ENCODE measurements at places on chromosomes 12 and 14. TPM values are rescaled to one million over a fixed set of nuclear protein-coding genes. Genes with fewer than 3 reads are reported as not detected.

DNA sequence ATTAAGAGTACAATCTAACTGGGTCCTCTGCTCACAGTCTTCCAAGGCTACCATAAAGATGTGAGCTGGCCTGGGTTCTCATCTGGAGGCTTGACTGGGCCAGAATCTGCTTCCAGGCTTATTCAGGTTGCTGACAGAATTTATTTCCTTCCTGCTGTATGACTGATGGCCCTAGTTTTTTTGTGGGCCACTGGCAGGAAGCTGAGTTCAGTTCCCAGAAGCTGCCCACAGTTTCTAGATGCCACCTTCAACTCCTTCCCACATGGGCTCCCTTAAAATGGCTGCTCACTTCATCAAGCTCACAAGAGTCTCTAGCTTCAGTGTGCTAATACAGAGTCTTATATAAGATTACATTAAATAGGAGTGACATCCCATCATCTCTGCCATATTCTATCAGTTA lies 121.7 kb upstream of the CAND1 start:
- no peaks in the 10 kb centered on the region for H3K36me3 ChIP-seq
- H3K4me3 ChIP-seq, result no peak overlapping the region
- H3K4me1 ChIP-seq, result no peaks in the 10 kb centered on the region
- H3K27me3 ChIP-seq, result no peaks in the 10 kb centered on the region
- DNase-seq, result no peak
- no peak overlapping the region for H3K27ac ChIP-seq

DNA sequence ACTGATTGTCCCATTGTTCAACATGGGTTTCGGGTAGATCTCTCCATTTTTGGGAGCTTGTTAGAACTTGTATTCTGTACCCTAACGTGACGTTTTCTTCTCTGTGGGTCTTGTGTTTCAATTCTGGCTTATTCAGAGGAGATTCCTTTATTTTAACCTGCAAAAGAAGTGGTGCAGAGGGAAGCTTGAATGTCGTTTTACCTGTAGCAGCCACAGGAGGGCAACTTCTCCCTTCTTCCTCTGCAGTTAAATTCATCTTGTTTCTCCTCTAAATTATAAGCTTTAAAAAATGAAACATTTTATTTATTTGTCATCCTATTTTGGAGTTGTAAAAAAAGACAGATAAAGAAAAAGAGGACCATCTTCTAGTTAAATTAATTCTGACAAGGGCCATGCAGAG lies 13.7 kb upstream of the CLEC4D start:
- no peak for DNase-seq
- no peaks in the 10 kb centered on the region for H3K27me3 ChIP-seq
- H3K36me3 ChIP-seq, result no peaks in the 10 kb centered on the region
- H3K4me3 ChIP-seq, result no peak overlapping the region
- no peaks in the 10 kb centered on the region for H3K4me1 ChIP-seq

DNA sequence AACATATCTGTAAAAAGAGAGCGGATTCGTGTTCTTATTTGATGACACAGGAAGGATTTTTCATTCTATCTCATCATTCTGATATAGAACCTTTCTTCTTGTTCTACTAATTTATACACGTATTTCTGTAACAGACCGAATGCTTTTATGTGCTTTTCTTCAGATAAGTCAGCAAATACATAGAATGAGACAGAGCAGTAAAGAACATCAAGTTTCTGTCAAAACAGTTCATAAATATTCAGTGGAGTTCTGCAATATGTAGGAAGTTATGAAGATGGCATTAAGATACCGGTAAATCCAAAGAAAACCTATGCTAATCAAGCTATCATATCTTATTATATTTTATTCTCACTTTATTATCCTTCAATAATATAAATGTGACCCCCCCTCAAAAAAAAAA lies 280.6 kb downstream of the EGLN3 start:
- H3K27me3 ChIP-seq, result no peaks in the 10 kb centered on the region
- H3K4me1 ChIP-seq, result no peaks in the 10 kb centered on the region
- no peak for DNase-seq
- no peak overlapping the region for H3K4me3 ChIP-seq

ANKLE2 gene
- total RNA-seq, result 32.3 TPM

DNA sequence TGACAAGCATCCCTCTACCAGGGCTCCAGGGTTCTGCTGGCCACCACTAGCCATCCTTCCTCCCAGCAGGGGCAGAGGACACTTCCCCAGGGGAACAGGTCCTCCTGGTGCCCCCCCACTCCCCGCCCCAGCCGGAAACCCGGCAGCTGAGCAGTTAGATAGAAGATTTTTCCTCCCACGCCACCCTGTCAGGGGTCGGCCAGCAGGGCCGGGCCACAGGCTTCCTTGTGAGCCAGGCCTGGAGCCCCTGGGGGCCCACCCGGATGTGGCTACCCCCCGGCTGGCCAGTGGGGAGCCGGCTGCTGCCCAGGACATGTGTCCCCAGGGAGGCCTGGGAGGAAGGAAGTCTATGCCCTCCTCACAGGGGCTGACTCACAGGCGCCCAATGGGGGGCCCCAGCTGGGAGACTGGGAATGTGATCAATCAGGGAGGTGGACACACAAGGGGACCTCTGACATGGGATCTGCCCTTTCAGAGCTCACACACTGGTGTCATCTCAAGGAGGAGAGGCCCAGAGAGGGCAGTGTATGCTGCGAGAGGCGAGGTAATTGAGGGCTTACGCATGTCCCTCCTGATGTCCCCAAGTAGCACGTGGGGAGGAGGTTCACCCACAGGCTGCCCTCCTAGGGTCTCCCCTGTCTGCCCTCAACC lies 4.2 kb downstream of the SH2B3 start:
- no peak for DNase-seq
- no peak overlapping the region for H3K27ac ChIP-seq
- peaks cover 6% of the 10 kb centered on the region for H3K36me3 ChIP-seq
- no peaks in the 10 kb centered on the region for H3K27me3 ChIP-seq
- peaks cover 81% of the 10 kb centered on the region for H3K4me1 ChIP-seq

DNA sequence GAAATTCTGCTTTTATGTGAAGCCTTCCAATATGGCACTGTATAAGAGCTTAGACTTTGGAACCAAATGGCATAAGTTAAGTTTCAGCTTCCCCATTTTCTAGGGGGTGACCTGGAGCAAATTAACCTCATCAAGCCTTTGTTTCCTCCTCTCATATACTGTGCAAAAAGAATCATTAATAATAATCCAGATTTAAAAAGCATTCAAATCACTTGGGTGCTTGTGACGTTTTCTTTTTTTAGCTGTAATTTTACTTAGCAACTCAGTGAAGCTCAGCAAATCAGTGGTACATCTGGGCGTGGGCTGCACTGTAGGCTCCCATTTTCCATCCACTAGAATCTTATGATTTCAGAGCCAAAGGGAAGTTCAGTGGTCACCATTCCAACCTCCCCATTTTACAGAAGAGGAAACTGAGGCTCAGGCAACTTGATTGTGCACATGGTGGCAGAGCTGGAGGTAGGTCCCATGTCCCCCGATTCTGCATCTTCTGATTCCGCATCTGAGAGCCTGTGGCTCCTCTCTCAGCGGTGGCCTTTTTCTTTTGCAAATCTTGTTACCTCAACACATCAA lies 131.2 kb downstream of the SNAPC1 start:
- H3K4me3 ChIP-seq, result no peak overlapping the region
- no peaks in the 10 kb centered on the region for H3K27me3 ChIP-seq
- no peaks in the 10 kb centered on the region for H3K36me3 ChIP-seq
- no peak overlapping the region for H3K27ac ChIP-seq
- DNase-seq, result no peak

MFAP5 gene
- total RNA-seq, result 79.8 TPM

- DNase-seq, result peak; percentile 38
- no peaks in the 10 kb centered on the region for H3K27me3 ChIP-seq
- H3K4me3 ChIP-seq, result no peak overlapping the region
Observed at GRCh38 chr12:92927055-92927435, 2.0 kb downstream of the EEA1 start.

GRCh38 chr12:129115558-129115957 lies 262.3 kb downstream of the GLT1D1 start:
- no peaks in the 10 kb centered on the region for H3K4me1 ChIP-seq
- H3K4me3 ChIP-seq, result no peak overlapping the region
- H3K36me3 ChIP-seq, result no peaks in the 10 kb centered on the region
- H3K27ac ChIP-seq, result no peak overlapping the region
- H3K27me3 ChIP-seq, result no peaks in the 10 kb centered on the region
- no peak for DNase-seq

IFNG gene
- total RNA-seq, result not detected

DNA sequence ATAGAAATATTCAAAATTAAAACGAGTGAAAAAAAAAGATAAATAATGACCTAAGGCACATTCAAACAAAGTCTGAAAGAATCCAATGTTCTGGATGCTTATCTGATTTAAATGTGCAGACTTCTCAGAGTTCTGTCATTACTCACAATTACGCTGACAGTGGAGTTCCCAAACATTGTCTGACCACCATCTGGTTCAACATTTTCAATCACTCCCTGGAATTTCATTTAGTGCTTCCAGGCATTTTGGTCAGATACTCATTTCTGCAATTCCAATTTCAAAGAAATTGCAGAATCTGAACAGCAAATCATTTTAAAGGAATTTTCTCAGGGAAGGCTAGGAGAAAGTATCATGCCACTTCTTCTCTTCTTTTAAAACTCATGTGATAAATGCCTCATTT lies 398.2 kb upstream of the PDE3A start:
- H3K4me1 ChIP-seq, result no peaks in the 10 kb centered on the region
- H3K4me3 ChIP-seq, result no peak overlapping the region
- H3K27ac ChIP-seq, result no peak overlapping the region
- DNase-seq, result no peak
- no peaks in the 10 kb centered on the region for H3K27me3 ChIP-seq

GRCh38 chr12:97877404-97877803 lies 414.8 kb downstream of the RMST start:
- H3K27me3 ChIP-seq, result no peaks in the 10 kb centered on the region
- no peak overlapping the region for H3K27ac ChIP-seq
- no peaks in the 10 kb centered on the region for H3K36me3 ChIP-seq

- H3K27ac ChIP-seq, result no peak overlapping the region
- H3K4me3 ChIP-seq, result no peak overlapping the region
- DNase-seq, result no peak
Observed at GRCh38 chr14:92316176-92316575, 6.8 kb upstream of the SLC24A4 start.

DNA sequence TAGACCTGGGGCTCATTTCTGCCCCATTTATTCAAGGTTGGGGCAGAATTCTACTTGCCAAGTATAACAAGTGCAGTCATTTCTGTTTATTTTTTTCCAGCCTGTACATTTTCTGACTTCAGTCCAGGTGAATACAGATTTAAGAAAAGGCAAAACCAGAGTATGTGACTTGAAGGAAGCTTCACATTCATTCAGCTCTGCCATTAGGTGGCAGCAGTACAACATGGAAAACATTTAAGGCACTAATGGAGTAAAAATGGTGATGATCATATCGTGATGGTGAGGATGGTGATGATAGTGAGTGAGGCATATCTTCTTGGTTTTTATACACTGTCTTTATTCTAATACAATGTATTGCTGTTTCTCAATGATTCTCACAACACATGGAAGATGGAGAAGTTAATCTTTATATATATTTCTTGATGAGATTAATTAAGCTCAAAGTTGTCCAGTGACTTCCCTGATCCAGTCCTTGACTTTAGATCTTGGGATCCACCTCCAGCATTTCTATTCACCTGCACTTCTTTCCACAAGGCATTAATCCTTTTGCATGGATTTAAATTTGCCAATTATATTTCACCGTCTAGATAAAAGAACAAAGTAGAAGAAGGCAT lies 176.7 kb upstream of the SEL1L start:
- H3K4me3 ChIP-seq, result no peak overlapping the region
- no peaks in the 10 kb centered on the region for H3K27me3 ChIP-seq
- DNase-seq, result peak; percentile 92
- no peaks in the 10 kb centered on the region for H3K36me3 ChIP-seq
- H3K4me1 ChIP-seq, result no peaks in the 10 kb centered on the region

SMOC1 gene
- 52.2 TPM for total RNA-seq

DNA sequence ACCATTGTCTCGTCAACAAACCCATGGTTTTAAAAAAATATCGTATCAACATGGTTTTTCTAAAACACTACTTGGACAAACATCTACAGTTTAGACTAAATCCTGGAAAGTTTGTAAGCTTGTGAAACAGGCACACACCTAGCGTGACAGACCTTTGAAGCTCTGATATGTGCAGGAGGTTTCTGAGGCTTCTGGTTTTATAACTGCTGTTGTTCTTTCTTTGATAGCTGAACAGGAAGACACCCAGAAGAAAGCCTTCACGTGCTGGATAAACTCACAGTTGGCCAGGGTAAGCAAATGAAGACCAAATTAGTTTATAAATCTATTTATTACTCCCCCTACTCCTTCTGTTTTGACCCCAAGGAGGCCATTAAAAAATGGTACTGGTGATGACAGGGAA lies 87.6 kb downstream of the SYNE2 start:
- H3K27me3 ChIP-seq, result no peaks in the 10 kb centered on the region
- H3K4me1 ChIP-seq, result no peaks in the 10 kb centered on the region
- DNase-seq, result no peak
- H3K4me3 ChIP-seq, result no peak overlapping the region
- H3K27ac ChIP-seq, result no peak overlapping the region

DNA sequence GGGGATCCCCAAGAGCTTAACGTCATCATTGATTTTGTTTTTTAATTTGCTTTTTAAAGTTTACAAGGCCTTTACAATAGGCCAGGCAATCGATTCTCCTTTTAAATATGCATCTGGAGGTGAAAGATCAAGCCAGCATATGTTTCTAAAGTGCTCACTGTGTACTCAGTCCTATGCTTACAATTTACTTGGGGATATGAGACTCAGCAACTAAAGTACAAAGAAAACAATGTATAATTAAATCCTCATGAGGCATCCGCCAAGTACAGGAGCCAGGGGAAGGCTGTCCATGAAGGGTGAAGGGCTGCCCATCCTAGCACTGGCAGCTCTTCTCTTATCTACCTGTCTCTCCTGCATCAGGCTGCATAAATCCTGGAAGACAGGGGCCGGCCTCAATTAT lies 11.8 kb downstream of the CCDC92 start:
- H3K36me3 ChIP-seq, result peaks cover 4% of the 10 kb centered on the region
- peaks cover 3% of the 10 kb centered on the region for H3K4me1 ChIP-seq
- no peak overlapping the region for H3K27ac ChIP-seq
- H3K27me3 ChIP-seq, result no peaks in the 10 kb centered on the region
- DNase-seq, result no peak

GRCh38 chr12:96150442-96150841 lies 43.7 kb upstream of the ELK3 start:
- no peak overlapping the region for H3K27ac ChIP-seq
- H3K4me1 ChIP-seq, result no peaks in the 10 kb centered on the region
- no peaks in the 10 kb centered on the region for H3K36me3 ChIP-seq
- no peak overlapping the region for H3K4me3 ChIP-seq
- no peaks in the 10 kb centered on the region for H3K27me3 ChIP-seq

CABP1 gene
- 3.5 TPM for total RNA-seq

TAS2R31 gene
- total RNA-seq, result 18.3 TPM

PLEK2 gene
- 0.77 TPM for total RNA-seq

USP44 gene
- 4.4 TPM for total RNA-seq

Data from spinal cord (tissue), 10 donors.